Urinary bladder (tissue), 4 donors: ENCODE measurements at places on chromosomes 7 and 10.
A peak's percentile ranks its signal among the peaks of the same experiment; 100 is the strongest.

- no peak for DNase-seq
Measured at GRCh38 chr10:119267384-119267783, 60.0 kb downstream of the GRK5 start.

DNA sequence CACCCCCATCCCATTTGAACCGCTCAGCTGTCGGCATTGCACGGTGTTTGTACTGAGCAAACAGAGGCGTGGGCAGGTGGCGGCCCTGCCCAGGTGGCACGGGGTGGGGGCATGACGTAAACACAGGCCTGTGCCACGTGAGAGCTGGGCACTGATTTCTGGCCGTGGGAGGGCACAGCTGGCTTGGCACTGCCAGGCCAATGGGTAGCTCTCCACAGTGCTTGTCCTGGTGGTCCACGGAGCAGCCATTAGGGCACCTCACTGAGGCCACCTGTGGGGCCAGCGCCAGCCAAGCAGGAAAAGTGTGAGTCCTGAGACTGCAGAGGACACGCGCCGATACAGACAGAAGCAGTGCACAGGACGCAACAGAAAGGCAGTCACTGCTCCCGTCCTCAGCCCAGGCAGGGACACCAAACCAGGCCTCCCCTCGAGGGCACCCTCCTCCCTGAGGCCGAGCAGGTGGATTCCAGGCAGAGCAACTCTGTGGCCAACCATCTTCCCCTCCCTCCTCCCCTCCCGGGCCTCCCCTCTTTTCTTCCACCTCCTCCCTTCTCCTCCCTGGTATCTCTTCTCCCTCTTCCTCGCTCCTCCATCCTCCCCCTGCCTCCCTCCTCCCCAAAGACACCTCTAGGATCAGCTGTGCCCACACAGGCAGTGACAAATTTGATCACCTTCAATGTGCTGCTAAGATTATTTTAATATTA lies 258.7 kb downstream of the ELFN1 start:
- no peak for DNase-seq

- DNase-seq, result no peak
Measured at GRCh38 chr10:77666821-77667220, 29.2 kb upstream of the KCNMA1 start.

- DNase-seq, result no peak
Measured at GRCh38 chr7:28956608-28957063, 1.5 kb downstream of the TRIL start.

- DNase-seq, result no peak
Measured at GRCh38 chr7:15099074-15099473, 196.5 kb upstream of the DGKB start.

- DNase-seq, result no peak
Measured at GRCh38 chr7:155646669-155647068, 2.2 kb downstream of the RBM33 start.

DNA sequence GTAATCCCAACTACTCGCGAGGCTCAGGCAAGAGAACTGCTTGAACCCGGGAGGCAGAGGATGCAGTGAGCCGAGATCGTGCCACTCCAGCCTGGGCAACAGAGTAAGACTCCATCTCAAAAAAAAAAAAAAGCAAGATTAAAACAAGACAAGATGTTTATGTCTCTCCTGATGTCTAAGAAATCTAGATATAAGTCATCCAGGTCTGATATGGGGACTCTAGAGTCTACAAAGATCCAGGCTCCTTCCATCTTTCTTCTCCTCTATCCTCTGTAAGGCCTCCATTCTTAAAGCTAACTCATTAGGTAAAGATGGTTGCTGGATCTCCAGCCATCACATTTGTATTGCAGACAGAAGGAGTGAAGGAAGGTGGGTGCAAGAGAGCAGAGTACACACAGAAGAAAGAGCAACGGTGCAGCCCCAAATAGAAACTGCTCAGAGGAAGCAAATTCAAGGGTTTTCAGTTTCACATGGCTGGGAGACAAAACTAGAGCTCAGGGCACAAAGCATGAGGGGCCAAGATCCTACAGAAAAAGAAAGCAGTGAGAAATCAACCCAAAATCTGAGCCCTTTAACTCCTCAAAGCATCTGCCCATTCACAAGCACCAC lies 57.6 kb downstream of the USP6NL start:
- no peak for DNase-seq

DNA sequence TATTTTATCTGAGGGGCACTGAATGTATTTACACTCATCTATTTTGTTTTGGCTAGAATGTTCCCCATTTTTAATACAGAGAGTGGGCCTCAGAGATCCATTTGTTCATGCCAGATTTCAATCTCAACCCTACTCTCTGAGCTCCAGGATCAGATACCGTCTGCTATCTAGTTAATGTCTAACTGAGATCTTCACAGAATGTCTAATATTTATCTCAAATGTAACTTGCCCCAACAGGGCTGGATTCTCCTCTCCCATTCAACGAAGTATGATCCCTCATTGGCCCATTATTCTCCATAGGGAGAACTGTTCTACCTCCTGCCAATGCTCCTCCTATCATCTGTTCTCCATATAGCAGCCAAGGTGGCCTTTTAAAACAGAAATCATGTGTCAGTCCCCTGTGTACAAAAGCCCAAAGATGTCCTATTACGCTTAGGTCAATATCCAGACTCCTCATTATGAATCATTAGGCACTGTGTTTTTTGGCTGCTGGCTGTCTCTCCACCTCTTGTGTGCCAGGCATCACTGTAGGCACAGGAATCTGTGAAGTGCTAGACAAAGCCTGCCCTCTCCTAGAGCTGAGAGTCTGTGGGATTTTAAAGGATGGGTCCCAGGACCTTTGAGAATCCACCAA lies 169.3 kb upstream of the AGK start:
- DNase-seq, result no peak

- no peak for DNase-seq
Measured at GRCh38 chr10:112412696-112413095, 34.0 kb downstream of the ZDHHC6 start.

DNA sequence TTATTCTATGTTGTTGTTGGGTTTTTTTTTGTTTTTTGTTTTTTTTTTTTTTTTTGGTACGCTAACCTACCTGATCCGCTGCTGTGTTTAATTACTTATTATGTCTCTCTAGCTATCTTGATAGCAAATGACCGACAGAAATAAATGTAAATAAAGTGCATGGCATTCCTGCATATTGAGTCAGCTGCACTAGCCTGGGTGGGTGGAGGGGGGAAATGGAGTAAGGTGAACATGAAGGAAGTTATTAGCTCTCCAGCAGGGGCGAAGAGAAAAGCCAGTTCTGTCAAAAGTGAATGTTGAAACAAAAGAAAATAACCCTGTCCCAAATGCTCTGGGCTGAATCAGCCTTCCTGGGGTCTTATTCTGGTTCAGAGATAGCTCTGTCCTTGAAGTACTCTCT lies 210.7 kb upstream of the MDFIC start:
- DNase-seq, result no peak

DNA sequence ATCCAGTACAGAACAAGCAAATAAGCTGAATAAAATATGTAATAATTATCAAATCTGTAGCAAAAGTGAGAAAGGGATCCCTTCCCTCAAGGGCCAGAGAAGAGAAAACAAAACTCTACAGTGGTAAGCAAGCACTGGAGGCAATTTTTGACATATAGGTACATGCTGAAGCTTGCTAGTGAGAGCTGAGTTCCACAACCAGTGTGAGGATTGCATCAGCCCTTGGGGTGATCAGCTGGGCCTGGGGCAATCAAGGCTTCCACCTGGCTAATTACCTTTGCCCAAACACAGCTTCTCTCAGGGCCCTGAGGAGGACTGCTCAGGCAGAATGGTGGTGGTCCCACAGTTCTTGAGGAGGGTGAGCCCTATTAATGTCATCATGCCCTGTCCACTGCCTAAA lies 134.4 kb upstream of the DLX6 start:
- DNase-seq, result no peak

- DNase-seq, result no peak
Measured at GRCh38 chr10:98832738-98833137, 386.0 kb upstream of the HPS1 start.

- DNase-seq, result peak; percentile 81
Measured at GRCh38 chr10:116891208-116891607, 41.9 kb downstream of the ENO4 start.

- DNase-seq, result no peak
Measured at GRCh38 chr10:21003240-21003822, 106.2 kb upstream of the NEBL start.

- no peak for DNase-seq
Measured at GRCh38 chr10:53358536-53358935, 586.0 kb upstream of the MBL2 start.

- no peak for DNase-seq
Measured at GRCh38 chr7:145105561-145105960, 269.7 kb upstream of the TPK1 start.

GRCh38 chr10:88763441-88763840 lies 3.6 kb downstream of the LIPN start:
- no peak for DNase-seq

GRCh38 chr7:57362868-57363267 lies 87.1 kb upstream of the ZNF716 start:
- DNase-seq, result no peak

GRCh38 chr10:88582411-88582805 lies 710 bp downstream of the RNLS start:
- no peak for DNase-seq

- DNase-seq, result no peak
Measured at GRCh38 chr7:75856536-75856935, 22.3 kb upstream of the RHBDD2 start.

- no peak for DNase-seq
Measured at GRCh38 chr10:82867056-82867455, 992.1 kb downstream of the NRG3 start.

- DNase-seq, result no peak
Measured at GRCh38 chr10:81820418-81820817, 54.6 kb upstream of the NRG3 start.

DNA sequence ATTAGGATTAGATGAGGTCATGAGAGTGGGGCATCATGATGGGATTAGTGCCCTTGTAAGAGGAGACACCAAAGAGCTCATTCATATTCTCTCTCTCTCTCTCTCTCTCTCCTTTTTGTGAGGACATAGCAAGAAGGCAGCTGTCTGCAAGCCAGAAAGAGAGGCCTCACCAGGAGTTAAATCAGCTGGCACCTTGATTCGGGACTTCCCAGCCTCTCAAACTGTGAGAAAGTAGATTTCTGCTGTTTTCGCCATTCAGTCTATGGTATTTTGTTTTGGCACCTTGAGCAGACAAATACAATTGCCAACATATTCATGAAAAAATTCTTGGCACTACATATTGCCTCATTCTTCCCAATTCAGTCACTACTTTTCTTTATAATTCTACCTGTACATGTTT lies 20.6 kb upstream of the ATAD1 start:
- no peak for DNase-seq

- DNase-seq, result no peak
Measured at GRCh38 chr10:119831656-119832055, 41.0 kb downstream of the MCMBP start.

- no peak for DNase-seq
Measured at GRCh38 chr10:49178489-49179471, 9.4 kb downstream of the TMEM273 start.

GRCh38 chr10:96038476-96039387 lies 4.7 kb upstream of the CCNJ start:
- no peak for DNase-seq

DNA sequence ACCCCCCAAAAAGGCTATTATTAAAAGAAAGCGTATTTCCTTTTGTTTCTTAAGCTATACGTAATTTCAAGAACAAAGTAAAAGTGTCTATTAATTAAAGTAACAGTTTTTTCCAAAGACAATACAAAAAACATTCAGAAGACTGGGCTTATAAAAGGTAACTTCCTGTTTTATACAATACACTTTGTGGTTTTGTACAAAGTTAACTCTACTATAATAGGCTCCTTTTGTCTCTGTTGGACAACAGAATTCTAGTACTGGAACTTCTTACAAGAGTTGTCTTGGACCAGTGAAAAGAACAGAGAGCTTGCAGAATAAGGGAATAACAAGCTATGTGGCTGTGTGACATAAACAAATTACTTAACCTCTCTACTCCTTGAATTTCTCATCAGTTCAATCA lies 21.5 kb downstream of the SFMBT2 start:
- DNase-seq, result no peak

DNA sequence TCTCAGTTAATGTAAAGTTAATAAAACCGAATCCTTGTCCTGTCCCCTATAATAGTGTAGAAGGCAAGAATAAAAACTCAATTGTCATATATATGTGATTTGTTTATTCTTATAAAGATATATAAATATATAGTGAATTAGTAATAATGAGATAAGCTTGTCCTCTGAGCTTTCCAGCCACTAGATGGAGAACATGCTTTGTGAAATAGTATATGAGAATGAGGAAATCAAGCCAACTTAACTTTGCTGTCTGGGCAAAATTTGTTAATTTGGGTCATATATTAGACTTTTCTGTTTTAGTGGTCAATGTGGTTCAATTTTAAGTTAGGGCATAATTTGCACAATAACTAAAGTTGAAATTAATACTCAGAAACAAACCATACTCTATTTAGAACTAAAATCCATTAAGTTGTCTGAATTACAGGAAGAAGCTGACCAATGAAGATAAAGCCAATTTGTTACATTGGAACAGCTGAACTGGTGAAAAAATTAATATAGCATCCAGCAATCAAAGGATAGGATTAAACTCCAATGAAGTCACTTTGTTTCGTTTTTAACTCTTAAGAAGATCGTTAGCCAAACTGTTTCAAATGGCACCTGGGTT lies 595.0 kb downstream of the ARL4A start:
- no peak for DNase-seq

- DNase-seq, result no peak
Measured at GRCh38 chr7:53101026-53101425, 65.6 kb downstream of the POM121L12 start.

DNA sequence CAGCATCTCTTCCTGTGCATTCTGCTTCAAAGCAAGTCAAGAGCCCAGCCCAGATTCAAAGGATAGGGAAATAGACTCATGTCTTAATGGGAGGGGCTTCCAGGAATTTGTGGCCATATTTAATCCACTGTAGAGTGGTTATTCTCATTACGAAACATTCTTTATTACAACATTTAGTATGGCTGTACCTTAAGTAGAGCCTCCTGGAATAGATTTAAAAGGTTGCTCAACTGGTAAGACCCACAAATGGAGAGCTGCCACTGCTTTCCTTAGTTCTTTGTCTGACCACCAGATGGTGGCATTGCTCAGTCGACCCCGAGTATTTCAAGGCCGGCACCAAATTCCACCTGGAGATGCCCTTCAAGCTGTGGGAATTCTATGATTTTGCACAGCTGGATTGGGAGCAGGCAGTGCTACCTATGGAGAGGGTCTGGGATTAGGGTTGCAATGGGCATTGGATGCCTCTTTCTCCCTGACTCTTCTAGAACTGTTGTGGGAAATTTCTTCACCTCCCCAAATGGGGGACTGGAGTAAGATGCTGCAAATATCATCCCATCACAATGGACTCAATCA lies 102.2 kb downstream of the RBM20 start:
- DNase-seq, result peak; percentile 55
